ENCODE measurements at places on chromosomes 5 and 9.

- no peak for DNase-seq
Measured at GRCh38 chr9:93292664-93293328, 108.9 kb downstream of the WNK2 start.

DNA sequence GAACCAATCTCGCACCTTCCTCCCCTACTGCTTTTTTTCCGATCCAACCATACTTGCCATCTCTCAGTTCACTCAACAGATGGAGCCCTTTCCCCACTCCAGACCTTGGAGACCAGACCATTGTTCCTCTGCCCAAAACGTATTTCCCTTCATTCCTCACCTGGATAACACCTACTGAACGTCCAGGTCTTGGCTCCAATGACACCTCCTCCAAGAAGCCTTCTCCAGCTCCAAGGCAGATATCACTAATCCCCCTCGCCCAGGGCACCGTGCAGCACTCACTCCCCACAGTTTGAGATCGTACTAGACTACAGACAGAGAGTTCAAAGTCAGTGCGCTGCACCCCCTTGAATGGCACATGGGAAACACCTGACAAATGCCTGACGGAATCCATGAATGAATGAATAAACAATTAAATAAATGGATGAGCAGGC lies 47.1 kb upstream of the AKNA start:
- peak; percentile 37 for DNase-seq

DNA sequence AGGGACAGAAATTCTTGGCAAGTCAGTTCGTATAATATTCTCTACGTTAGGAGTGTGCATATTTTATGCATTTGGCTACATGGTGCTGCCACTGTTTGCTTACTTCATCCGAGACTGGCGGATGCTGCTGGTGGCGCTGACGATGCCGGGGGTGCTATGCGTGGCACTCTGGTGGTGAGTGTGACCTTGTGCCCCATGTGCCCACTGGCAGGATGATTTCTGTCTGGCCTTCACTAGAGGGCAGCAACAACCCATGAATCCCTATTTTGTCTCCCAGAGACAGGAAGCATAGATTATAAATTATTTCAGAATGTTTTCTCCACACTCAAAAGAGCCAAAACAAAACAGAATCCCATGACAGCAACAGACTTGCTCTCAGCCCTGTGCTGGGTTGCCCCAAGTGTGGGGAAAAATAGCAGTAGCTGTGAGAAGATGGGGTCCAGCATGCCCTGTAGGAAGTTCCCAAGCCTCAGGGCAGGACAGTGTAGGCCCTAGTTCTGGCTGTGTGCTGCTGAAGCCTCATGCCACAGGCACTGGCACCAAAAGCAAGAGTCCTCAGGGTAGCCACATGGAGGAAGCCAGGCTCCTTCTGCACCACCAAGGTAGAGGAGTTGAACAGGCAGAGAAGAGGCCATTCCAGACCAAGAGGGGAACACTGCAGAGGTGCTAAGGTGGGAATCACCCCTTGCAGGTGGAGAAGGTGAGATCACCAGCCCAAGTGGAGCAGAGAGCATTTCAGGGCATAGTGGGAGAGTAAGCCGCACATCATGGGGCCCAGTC lies 16.0 kb downstream of the SLC22A5 start:
- no peak for DNase-seq

GRCh38 chr5:170270293-170271069 lies 27.1 kb downstream of the LCP2 start:
- no peak for DNase-seq

DNA sequence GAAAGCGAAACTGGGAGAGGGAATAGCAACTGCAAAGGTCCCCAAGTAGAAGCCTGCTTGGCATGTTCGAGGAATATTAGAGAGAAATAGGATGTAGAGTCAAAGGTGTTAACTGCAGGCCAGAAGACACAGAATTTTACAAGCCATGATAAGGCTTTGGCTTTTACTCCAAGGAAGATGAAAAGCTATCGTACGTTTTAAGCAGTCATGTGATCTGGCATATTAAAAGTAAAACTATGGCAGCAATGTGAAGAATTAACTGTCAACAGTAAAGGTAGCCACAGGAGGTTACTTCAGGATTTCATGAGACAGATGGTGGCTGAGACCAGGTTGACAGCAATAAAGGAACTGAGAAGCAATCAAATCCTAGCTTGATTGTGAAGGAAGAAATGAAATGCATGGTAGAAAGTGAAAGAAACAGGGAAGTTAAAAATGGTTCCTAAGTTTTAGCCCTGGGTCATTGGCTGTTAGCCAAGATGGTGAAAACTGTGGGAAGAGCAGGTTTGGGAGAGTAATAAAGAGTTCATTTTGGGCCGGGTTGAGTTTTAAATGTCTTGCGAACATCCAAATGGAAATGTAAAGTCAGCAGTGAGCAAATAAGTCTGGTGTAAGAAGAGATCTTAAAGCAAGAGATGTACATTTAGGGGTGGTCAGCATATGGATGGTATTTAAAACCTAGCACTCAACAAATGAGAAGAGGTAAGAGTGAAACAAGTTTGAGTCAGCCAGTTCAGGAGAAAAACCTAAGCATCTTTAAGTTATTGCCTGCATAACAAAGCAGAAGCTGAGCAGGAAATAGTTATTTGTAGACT lies 20.3 kb upstream of the TTC33 start:
- DNase-seq = no peak

GRCh38 chr5:91929522-91929817 lies 546.4 kb upstream of the ARRDC3 start:
- DNase-seq = no peak

DNA sequence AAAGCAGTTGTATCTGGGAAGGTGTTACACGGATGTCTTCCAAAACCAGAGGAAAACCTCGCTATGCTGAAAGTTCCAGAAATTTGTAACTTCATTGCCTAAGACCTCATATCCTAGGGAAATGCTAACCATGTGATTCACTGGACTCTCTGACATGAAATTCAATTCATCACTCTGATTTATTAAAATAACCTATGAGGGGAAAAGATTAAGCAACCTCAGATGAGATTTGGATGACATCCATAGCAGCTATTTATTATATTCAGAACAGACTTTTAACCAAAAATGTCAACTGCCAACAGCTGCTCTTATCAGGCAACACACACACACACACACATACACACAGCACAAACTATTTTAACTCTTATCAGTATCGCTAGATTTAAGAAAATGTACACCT lies 1006.4 kb upstream of the CTNND2 start:
- DNase-seq = no peak

DNA sequence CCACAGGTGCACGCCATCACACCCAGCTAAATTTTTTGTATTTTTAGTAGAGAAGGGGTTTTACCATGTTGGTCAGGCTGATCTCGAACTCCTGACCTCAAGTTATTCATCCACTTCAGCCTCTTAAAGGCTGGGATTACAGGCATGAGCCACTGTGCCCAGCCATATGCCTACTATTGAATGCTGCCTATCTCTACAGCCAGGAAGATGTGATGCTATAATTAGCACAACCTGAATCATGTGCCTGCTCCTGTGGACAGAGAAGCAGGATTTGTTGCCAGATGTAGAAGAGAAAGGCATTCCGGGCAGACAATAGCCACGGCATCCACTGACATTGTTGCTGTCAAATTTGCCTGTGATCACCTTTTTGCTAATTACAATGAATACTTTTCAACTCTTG lies 24.4 kb upstream of the MLLT3 start:
- no peak for DNase-seq

DNA sequence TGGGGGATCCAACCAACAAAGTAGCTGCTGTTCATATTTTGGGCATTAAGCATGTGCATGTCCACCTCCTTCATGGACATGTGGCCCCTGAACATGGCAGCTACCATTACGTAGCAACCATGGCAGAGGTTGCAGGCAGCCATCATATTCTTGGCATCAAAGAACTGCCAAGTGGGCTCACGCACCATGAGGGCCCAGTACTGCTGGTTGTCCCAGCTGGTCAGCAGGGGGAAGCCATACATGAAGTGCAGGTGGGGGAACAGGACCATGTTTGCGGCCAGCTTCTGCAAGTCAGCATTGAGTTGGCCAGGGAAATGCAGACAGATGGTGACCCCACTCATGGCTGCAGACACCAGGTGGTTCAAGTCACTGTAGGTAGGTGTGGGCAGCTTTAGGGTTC lies 9.5 kb downstream of the MTAP start:
- no peak for DNase-seq

DNA sequence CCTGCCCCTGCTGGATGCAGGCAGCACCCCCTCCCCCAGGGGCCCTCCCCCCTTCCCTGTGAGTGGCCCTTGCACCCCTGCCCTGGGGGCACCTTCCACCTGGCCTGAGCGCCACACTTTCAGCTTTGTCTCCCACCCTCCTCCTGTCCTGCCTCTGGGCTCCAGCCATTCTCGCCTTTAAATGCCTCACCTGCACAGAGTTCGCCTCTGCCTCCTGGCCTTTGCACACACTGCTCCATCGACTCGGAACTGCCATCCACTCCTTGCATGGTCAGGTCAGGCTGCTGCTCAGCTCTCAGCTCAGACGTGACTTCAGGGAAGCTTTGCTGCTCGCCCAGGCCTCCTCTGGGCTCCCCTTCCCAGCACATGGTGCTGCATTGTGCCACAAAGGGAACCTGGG lies 10.2 kb downstream of the FAM163B start:
- no peak for DNase-seq

GRCh38 chr9:134768709-134769351 lies 111.8 kb upstream of the FCN2 start:
- no peak for DNase-seq

All from right kidney (tissue), 9 donors.